ENCODE measurements at places on chromosomes 4 and X.
A peak's percentile ranks its signal among the peaks of the same experiment; 100 is the strongest.

DNA sequence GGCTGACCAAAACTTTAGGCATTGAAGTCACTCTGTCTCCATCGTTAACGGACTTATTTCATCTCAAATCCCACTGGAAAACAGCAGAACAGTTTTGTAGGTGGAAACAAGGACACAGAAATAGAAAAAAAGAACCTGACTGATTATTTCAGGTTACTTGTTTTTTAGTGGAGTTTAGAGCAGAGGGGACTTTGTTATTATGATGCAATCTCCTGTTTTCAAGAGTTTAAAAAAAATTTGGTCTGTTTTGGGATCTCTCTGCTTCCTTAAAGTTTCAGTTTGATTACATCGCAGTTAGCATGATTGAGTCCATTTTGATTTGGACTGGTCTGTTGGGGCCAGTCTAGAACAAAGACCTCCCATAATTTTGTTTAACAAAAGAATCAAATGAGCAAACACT is 13.6 kb downstream of the PROM1 start:
- DNase-seq: no peak
- H3K27ac ChIP-seq: no peak overlapping the region
- no peaks in the 10 kb centered on the region for H3K27me3 ChIP-seq
- H3K36me3 ChIP-seq: no peaks in the 10 kb centered on the region
- H3K4me3 ChIP-seq: no peak overlapping the region

- no peaks in the 10 kb centered on the region for H3K4me1 ChIP-seq
- H3K36me3 ChIP-seq: no peaks in the 10 kb centered on the region
- H3K27me3 ChIP-seq: no peaks in the 10 kb centered on the region
- no peak for DNase-seq
- H3K4me3 ChIP-seq: no peak overlapping the region
- no peak overlapping the region for H3K27ac ChIP-seq
Measured at GRCh38 chr4:20509315-20509714, 190.9 kb upstream of the PACRGL start.

GRCh38 chrX:31550158-31550557 is 478.3 kb upstream of the FTHL17 start:
- no peak overlapping the region for H3K4me3 ChIP-seq
- no peak overlapping the region for H3K27ac ChIP-seq
- no peaks in the 10 kb centered on the region for H3K27me3 ChIP-seq
- no peaks in the 10 kb centered on the region for H3K36me3 ChIP-seq

DNA sequence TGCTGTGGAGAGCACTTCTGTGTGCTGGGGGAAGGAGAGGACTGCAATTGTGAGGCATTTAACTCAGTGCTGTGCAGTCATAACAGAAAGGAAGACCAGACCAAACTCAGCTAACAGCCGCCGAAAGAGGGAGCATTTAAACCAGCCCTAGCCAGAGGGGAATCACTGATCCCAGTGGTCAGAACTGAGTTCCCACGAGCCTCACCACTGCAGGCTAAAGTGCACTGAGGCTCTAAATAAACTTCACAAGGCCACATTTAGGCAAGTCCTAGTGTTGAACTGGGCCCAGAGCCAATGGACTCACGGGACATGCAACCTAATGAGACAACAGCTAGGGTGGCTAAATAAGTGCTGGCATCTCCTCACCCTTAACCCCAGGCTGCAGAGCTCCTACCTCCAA is 20.4 kb downstream of the IQCM start:
- no peaks in the 10 kb centered on the region for H3K4me1 ChIP-seq
- H3K27me3 ChIP-seq: no peaks in the 10 kb centered on the region
- DNase-seq: no peak
- no peak overlapping the region for H3K4me3 ChIP-seq
- no peak overlapping the region for H3K27ac ChIP-seq

DNA sequence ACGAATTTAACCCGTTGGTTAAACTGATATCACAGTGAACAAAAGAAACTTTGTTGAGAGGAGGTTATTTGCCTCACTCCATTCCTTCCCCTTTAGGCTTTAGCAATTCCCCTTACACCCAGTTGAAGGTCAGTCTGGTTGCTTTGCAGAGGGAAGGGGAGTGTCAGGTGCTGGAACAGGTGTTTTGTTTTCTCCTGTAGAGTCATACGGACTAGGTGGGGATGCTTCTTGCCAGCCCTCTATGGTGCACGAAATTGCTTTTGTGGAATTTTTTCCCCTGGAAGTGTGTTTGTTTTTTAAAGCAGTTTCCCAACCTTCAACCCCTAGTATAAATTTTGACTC is 33.1 kb downstream of the DLG3 start:
- no peaks in the 10 kb centered on the region for H3K36me3 ChIP-seq

DNA sequence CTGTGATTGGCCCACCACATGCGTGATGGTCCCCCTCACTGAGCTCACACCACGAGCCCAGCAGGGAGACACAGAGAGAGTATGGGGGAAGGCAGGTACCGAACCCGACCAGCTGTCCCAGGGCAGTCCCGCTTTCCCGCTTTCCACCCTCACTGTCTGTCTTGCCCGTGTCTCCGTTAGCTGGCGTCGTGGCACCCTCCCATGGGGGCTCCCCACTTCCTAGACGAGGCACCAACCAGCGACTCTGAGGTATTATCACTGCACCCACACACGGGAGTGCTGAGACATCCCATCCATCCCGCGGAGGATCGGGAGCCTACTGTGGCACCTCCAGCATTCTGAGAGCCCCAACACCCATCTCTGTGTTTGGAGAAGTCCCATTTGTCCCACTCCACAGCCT is 43.0 kb upstream of the NHSL2 start:
- DNase-seq: no peak
- no peaks in the 10 kb centered on the region for H3K27me3 ChIP-seq
- no peaks in the 10 kb centered on the region for H3K4me1 ChIP-seq
- H3K27ac ChIP-seq: no peak overlapping the region
- H3K36me3 ChIP-seq: no peaks in the 10 kb centered on the region

GRCh38 chr4:187469627-187470026 is 525.9 kb upstream of the ZFP42 start:
- no peak overlapping the region for H3K27ac ChIP-seq
- no peaks in the 10 kb centered on the region for H3K36me3 ChIP-seq

DNA sequence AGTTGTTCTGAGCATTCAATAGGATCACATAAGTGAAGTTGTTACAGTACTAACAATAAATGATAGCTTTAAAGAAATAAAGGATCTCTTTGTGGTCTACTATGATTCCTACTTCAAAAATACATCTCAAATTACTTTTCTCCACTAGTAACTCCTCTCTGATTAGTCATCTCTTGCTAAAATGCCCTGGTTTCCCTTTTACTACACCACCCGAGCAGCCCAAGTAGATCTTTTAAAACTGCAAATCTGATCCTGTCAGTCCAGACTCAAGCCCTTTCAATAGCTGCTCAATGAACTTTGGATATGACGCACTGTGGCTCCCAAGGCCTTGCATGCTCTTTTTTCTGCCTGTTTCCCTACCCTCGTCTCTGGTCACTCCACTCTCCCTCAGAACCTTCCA is 97.5 kb downstream of the MAOA start:
- H3K36me3 ChIP-seq: no peaks in the 10 kb centered on the region
- no peak overlapping the region for H3K27ac ChIP-seq
- no peaks in the 10 kb centered on the region for H3K4me1 ChIP-seq

GRCh38 chr4:80202190-80202711 is 4.9 kb downstream of the PRDM8 start:
- no peaks in the 10 kb centered on the region for H3K4me1 ChIP-seq
- DNase-seq: peak; percentile 91
- no peaks in the 10 kb centered on the region for H3K27me3 ChIP-seq
- peak overlapping the region; percentile 94 for H3K27ac ChIP-seq
- H3K4me3 ChIP-seq: peak overlapping the region; percentile 63
- H3K36me3 ChIP-seq: no peaks in the 10 kb centered on the region

GRCh38 chr4:60805500-60806313 is 394.4 kb upstream of the ADGRL3 start:
- H3K27me3 ChIP-seq: no peaks in the 10 kb centered on the region
- H3K36me3 ChIP-seq: no peaks in the 10 kb centered on the region
- H3K27ac ChIP-seq: no peak overlapping the region
- H3K4me3 ChIP-seq: no peak overlapping the region
- no peaks in the 10 kb centered on the region for H3K4me1 ChIP-seq

GRCh38 chr4:87109121-87109520 is 111.3 kb downstream of the KLHL8 start:
- H3K27me3 ChIP-seq: no peaks in the 10 kb centered on the region
- H3K27ac ChIP-seq: peak overlapping the region; percentile 72
- DNase-seq: no peak
- peaks cover 13% of the 10 kb centered on the region for H3K4me1 ChIP-seq
- no peaks in the 10 kb centered on the region for H3K36me3 ChIP-seq
- no peak overlapping the region for H3K4me3 ChIP-seq

- DNase-seq: no peak
- H3K27ac ChIP-seq: no peak overlapping the region
- H3K36me3 ChIP-seq: no peaks in the 10 kb centered on the region
Measured at GRCh38 chr4:161680146-161680545, 483.7 kb downstream of the FSTL5 start.
